NCI-H510A (cell line): ENCODE measurements at places on chromosomes 2 and 18.
A peak's percentile ranks its signal among the peaks of the same experiment; 100 is the strongest.

DNA sequence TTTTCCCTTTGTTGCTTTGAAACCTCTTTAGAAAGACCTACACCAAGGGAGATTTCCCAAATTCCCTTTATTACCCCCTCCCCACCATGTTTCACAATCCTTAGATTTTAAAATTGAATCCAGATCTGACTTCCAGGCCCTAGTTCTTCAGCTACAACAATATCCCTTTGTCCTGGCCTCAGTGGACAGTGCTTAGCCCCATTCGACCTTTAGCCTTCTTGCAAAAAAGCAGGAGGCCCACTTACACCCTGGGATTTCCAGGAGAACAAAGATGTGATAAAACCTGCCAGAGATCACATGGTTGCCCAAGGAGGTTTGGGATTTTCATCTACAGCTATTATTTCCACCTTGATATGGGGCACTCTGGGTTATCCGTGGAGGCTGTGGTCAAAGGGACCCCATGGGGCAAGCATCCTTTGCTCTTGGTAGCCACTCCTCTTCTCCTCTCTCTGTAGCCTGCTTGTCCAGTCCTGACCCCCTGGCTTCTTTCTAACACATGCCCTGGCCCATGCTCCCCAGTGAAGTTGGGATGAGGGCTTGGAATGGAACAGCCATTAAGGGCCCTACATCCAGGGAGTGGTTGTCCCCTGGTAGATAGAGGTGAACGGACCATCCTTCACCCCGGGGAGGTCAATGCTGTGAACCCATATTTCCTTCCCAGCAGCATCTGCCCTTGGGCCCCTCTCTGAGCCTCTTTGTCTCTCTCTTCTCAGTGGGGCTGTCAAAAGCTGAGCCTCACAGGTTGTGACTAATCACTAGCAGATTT lies 267.4 kb downstream of the DYSF start:
- DNase-seq, result no peak

DNA sequence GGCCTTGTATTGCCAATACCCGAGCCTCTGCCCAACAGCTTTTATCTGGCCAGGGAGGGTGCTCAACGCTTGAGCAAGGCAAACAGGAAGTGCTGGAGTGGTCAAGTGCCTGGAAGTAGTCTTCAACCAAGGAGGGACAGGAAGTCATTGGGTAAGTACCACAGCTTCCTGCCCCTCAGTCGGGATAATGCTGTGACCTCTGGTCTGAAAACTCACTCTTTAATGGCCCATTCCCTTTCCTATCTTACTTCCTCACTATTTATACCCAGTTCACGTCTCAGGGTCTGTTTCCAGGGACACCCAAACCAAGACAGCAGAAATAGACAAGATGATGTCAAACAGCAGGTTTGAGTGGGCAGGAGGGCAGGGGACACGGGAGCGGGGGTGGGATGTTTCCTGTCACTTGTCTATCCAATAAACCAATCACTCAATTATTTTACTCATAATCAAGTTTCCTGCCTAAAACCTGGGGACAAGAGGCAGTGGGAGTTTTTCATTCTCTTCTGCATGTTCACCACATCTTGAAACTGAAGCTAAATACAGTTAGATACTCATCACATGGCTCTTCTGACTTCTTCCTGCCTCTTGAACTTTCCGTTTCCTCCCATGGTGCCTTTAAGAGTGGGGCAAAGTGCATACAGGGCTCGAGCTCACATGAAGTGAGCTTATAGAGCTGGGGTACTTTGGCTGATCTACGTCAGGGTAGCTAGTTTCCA lies 68.9 kb upstream of the CAB39 start:
- DNase-seq, result peak; percentile 52

DNA sequence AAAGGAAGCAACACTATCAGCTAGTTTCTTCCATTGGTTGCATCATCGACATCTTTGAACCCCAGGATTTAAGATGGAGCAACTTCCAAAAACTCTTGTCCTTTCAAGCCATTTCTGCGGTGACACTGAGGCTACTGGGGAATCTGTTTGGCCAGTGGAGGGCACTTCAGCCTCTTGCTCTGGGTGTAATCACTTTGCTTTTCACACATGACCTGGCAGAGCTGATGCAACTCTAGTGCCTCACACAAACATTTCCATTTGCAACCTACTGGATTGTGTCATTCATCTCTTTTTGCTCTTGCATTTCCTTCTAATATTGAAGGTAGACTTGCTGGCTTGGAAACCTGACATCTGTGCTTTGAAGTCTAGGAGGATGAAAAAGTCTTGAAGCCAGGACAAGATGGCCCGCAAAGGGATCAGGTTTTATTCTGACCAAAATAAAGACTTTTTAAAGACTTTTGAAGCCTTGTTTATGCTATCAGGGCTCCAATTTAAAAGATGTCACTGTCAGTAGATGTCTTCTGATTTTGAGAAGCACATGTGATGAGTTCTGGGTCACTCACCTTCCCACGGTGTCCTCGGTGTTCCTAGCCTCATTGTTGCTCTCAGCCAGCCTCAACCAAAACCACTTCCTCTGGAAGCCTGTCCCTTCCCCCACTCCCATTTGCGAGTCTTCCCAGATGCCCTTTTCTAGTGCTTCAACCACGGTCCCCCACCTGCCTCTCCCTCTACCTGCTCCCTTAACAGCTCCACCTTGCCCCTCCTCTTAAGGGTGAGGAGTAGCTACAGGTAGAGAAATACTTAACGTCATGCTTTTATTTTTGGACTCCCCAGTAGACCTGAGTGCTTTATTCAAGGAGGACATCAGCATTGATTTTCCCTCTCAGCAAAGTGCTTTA lies 69.7 kb upstream of the KCNE4 start:
- DNase-seq, result peak; percentile 72

DNA sequence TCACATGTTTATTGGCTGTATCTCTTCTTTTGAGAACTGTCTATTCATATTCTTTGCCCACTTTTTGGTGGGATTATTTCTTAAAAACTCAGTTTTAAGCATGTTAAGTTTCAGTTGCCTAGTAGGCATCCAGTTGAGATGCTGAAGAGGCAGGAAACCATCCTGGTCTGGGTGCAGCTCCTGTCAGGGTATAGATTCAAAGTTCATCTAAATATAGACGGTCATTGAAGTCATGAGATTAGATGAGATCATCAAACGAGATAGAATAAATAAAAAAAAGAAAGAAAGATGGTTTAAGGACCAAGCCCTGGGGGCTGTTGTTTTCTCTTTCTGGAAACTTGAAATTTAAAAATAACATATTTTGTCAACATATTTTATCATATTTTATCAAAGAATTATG lies 9.2 kb upstream of the DNAH7 start:
- DNase-seq, result no peak

GRCh38 chr2:23183733-23184132 lies 201.2 kb upstream of the KLHL29 start:
- no peak for DNase-seq

DNA sequence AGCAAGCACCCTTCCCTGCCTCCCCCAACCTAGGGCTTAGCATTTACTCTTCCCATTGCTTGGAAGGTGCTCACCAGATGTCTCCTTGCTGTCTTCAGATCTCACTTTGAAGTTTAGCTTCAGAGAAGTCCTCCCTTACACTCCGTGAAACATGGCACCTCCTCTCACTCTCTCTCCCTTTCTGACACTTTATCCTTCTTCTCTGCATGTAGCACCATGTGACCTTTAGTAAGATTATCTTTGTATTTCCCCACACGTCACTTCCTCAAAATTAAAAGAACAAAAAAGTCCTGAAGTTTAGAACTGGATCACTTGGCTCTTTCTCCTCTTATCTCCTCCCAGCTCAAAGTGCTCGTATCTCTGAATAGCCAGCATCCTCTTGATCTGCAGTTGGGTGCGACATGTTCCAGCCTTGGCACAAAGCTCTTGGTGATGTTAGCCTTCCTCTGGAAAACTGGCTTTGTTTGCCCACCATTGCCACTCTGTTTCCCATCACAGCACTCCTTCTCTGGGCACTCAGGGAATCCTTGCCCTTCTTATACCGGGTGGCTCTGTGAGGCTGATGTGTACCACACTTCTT lies 40.6 kb upstream of the EPAS1 start:
- no peak for DNase-seq

DNA sequence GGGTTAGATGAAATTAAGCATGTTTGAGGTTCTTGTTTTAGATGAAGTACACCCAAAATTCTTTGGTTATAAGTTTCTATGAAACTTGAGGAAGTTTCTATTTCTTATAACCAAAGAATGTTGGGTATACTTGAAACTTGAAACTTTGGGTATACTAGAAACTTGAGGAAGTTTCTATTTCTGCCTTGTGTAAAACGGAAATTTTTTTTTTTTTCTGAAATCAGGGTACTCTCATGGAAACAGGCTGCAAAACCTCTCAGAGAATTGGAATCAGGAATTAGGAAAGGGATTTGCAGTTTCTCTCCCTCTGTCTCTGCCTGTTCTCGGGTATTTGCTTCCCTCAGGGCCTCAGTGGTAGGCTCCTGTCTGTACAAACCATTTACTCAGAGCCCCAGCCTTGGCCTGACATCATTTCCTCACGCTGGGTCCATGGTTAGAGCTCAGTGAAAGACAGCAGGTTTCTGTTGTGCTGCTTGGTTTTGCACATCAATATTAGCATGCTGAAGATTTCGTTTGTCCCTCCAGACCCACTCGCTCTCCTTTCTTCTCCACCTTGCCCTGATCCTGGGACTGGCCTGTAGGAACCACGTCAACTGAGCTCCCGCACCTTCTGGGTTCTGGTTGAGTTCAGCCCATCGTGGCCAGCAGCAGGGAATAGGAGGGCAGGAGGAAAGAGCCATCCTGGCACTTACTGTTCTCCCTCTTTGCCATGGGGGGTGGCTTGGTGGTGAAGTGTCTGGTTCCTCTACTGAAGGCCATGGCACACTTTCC lies 106.4 kb downstream of the POLR1A start:
- DNase-seq, result no peak

GRCh38 chr2:74008761-74009395 lies 24.2 kb downstream of the TET3 start:
- DNase-seq, result no peak

- no peak for DNase-seq
Measured at GRCh38 chr2:237557633-237558015, 8.8 kb upstream of the PRLH start.

- DNase-seq, result no peak
Measured at GRCh38 chr2:77519888-77520506, 2.2 kb downstream of the LRRTM4 start.

GRCh38 chr2:112048887-112049286 lies 6.2 kb upstream of the TMEM87B start:
- no peak for DNase-seq

- no peak for DNase-seq
Measured at GRCh38 chr2:65021709-65022108, 32.5 kb downstream of the SLC1A4 start.

DNA sequence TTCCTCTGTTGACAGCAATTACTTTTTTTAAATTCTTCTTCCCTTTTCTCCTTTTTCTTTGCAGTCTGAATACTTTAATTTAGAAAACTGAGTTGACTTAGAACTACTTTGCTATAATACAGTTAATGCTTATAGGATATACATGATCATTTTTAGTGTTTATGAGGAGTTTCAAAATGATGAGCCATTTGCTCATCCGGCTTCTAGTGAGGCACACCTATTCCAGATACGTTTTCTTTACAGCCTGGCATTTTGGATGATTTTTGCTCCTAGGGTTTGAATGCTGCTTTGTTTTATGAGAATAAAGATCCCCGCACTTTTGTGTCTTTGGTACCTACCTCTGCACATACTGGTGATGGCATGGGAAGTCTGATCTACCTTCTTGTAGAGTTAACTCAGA lies 52.8 kb downstream of the EIF5B start:
- DNase-seq, result no peak

GRCh38 chr2:179612108-179612507 lies 249.3 kb downstream of the ZNF385B start:
- no peak for DNase-seq

GRCh38 chr2:20422402-20423271 lies 24.2 kb upstream of the RHOB start:
- no peak for DNase-seq

GRCh38 chr2:138187221-138187620 lies 222.9 kb downstream of the HNMT start:
- DNase-seq, result no peak

DNA sequence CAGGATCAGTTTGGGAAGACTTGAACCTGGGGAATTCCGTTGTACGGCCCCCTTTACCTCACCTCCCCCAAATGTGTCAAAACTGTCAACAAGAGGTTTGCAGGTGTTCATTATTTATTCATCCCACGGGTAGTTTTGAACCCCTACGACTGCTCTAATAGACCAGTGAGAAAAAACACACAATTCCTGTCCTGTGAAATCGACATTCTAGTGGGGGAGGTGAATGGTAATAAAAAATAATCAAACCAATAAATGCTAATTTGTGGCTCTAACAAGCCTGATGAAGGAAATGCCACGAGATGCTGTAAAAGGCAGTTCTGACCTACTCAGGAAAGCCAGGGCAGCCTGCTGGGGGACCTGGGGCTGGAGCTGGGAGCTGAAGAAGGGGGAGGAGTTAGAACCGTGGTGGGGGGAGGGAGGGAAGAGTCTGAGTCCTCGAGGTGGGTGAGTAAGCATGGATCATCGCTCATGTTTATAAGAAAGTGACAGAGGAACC lies 463 bp upstream of the DNAJB2 start:
- no peak for DNase-seq

DNA sequence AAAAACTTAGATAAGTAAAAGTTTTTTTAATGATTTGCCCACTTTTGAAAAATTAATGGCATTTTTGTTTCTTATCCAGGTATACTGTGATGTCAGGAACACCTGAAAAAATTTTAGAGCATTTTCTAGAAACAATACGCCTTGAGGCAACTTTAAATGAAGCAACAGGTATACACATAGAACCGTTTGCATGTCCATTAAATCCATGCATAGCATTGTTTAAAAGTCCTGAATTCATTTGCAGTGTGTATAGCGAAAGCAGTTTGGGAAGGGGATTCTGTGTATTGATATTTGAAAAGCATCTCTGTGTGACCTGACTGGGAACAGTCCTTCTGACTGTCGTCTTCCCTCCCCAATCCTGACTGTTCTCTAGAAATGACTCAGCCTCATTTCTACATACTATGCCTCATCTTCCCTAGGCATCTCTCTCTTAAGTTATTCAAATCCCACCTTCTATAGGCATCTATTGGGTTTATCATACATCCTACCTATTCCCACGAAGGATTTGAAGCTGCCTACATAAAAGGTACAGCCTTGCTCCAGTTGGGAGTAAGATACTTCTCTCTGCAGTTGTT lies 79.2 kb upstream of the MAP3K20 start:
- no peak for DNase-seq

DNA sequence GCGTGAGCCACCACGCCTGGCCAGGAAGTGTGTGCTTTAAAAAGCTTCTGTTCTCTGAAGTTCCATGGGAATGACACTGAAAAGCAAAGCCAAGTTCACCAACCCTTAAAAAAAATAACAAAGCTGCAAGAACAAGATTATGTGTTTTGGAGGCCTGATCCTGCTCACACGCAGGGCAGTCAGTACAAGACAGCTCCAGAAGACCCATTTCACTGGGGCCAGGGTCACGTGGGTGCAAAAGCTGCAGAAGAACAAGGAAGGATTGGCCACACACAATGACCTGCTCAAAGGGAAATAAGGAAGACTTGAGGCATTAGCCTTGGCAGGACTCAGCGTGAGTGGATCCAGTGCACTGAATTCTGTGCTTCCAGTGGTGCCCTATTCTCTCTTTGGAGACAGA lies 187.9 kb downstream of the NCK2 start:
- no peak for DNase-seq
